ENCODE measurements at places on chromosomes 1 and 21.

- no peak for DNase-seq
Measured at GRCh38 chr1:22089787-22090186, 37.3 kb downstream of the CDC42 start.

DNA sequence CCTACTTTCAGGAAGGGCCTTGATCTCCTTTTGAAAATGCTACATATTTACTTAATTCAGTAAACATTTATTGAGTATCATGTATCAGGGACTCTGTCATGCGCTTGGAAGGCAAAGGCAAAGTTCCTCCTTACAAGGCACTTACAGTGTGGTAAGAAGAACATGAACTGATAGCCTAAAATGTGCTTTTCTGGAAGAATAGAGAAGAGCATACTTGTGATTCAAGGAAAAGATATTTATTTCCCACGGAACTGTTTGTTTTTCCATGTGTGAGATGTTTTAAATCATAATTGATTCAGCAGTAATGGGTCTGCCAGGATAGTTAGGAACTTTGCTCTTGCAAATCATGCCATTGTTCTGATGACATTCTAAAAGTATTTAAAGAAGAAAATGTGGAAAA, 110.1 kb upstream of the ZNHIT6 start:
- DNase-seq, result peak; percentile 37

DNA sequence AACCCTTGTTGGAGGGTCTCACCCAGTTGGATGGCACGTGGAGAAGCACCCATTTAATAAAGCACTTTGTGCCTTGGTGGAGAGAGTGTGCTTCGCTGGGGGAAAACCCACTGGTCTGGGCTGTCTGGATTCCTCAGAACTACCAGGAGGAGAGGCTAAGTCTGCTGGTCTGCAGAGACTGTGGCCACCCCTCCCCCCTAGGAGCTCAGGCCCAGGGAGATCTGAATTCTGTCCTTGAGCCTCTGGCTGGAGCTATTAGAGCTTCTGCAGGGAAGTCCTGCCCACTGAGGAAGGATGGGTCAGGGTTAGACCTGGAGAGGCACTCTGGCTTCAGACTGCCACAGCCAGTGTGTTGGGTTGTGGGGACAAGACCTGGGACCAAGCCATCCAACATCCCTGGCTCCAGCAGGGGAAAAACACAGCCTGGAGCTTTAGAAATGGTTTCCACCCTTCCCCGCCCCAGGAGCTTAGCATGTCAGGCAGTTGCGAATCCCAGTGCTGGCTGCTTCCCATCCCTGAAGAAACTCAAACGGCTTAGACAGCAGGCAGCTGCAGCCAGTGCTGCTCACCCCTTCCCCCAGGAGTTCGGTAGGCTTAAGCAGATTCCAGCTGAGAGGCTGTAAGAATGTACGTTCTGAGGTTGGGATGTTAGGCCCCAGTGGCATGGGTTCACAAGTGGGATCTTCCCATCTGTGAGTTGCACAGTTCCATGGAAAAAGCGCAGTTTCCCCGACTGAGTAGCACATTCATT, 288.3 kb downstream of the TGFB2 start:
- DNase-seq, result no peak

DNA sequence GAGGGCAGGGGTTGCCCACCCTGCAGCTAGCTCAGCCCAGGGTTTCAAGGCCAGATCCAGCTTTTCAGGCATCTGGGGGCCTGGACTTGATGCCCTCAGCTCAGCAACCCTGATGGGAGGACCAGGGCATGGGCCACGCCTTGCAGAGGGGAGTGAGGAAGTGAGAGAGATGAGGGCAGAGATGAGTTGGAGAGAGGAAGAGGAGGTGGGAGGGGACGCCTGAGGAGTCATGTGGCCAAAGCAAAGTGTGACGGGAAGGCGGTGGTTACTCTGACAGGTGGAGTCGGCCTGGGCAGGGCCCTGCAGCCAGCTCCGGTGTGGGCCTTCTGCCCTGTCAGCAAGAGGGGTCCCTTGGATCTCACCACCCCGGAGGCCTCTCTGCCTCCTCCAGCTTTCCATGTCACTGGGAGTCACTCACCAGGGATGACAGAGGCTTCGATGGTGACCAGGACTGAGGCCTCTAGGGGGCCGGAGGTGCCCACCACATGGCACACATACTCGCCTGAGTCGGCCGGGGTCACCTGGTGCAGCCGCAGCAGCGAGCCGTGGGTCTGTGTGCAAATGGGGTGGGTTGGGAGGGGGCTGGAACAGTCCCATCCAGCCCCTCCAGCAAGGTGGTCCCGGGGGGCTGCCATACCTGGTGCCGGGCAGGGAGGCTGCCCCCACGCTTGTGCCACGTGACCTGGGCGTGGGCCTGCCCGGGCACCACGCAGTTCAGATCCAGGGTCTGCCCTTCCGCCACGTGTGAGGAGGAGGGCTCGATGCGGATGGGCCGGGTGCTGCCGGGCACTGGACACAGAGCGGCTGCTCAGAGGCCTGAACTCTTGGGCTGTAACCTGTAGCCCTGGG, 40.4 kb downstream of the LDLRAD2 start:
- DNase-seq, result no peak

GRCh38 chr1:223417444-223417843, 24.2 kb downstream of the CCDC185 start:
- no peak for DNase-seq

- no peak for DNase-seq
Measured at GRCh38 chr1:100866901-100867206, 27.8 kb downstream of the EXTL2 start.

DNA sequence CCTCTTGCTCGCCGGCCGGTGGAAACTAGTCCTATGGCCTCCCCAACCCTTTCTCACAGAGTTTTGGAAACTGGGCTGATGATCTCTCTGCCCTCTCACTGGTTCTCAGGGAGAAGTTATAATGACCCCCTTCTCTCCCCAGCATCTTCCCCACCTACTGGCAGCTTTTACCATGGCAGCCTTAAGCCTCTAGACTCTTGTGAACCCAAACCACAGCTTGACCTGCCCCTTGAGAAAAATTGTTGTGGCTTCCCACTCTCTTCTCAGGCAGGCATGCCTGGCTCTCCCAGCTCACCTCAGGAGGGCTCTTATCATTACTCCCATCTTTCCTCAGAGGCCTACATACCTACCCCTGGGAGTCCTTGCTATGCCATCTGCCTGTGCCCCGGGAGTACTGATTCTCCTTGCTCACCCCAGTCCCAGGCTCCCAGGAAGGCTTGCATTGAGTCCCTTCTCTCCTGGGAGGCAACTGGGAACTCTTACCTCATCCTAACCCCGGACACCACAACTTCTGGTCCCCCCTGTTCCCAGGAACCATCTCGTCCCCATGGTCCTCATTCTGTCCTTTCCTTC, 1.6 kb downstream of the NSUN4 start:
- DNase-seq, result no peak

DNA sequence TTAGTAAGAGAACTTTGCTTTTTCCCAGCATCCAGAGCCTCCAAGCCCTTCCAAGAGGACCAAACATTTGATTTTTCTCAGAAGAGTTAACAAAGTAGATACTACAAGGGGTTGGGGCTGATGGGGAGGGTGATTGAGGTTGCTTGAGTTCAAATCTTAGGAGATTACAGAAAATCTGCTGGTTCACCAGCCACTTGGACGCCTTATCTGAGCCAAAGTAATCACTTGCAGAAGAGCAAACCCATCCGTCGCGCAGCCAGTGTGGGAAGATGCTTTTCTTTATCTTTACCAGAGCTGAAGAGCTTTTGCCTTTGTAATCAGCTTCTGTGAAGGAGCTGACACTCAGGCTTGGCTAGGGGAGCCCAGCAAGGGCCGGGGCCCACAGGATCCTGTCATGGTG, 91.9 kb upstream of the CTTNBP2NL start:
- DNase-seq, result no peak

DNA sequence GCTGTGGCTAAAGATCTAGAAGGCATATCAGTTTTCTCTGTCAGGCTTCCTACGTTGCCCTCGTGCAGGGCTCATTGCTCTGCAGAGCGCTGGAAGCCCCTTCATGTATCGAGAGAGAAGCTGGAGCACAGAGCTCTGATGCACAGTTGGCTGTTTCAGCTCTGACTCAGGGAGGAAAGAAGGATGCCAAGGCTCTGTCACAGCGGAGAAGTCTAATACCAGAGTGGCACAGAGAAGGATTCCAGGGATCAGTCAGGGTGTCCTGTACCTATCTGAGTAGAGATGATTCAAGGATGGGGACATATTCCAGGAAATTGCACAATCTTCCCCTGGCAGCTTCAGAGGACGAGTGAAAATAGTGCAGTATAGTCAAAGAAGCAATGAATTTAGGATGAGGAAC, 179.2 kb upstream of the FMN2 start:
- no peak for DNase-seq

- no peak for DNase-seq
Measured at GRCh38 chr1:112995890-112996289, 39.9 kb upstream of the SLC16A1 start.

GRCh38 chr1:43007377-43008114, 48.9 kb upstream of the SLC2A1 start:
- no peak for DNase-seq

DNA sequence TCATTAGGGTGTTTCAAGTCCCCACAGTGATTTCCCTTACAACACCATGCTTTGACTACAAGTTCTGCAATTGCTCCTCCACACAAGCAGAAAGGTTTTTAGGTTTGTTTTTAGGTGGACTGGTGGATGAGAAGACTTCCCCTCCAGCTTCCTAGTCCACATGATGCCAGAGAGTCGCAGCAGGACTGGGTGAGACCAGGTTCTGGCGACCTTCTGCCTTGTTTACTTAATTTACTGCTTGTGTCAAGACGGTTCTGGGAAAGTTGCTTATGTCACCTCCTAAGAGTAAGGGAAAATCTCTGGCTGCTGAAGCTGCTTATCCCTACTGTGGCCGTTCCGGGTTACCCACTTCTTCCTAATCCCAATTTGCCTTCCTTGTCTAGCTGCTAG, 76.4 kb downstream of the GLUL start:
- DNase-seq, result no peak

DNA sequence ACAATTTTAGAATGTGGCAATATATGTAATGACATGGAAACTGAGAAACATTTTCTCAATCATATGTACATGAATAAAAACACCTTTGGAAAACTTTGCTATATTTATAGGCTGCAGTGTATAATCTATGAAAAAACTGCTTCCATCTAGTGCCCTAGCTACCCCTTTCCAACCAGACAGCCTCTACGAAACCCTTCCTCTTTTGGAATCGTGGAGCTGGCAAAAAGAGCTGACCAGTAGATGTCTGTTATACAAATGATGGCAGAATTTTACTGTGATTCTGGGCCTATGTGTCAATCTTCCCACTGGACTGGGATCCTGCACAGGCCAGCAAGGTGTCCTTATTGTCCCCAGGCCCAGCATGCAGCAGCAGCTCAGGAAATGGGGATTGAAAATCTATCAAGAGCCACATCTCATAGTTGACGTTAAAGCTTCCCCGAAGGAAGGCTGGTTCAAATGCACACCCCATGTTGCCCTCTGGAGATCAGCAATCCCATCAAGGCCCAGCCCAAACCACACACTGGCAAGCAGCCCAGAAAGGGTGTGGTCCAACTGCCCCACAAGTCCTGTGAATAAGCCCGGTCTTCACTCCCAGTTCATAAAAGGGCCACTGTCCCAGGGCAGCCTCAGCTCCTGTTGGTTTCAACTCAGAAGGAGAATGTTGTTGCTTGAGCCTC, 8.8 kb upstream of the FAM20B start:
- DNase-seq, result no peak

GRCh38 chr1:44609412-44609767, 64.9 kb downstream of the TMEM53 start:
- DNase-seq, result peak; percentile 56

GRCh38 chr1:196734006-196734405, 40.6 kb upstream of the CFHR3 start:
- no peak for DNase-seq

- peak; percentile 7 for DNase-seq
Measured at GRCh38 chr1:233448109-233448689, 120.7 kb downstream of the MAP3K21 start.

DNA sequence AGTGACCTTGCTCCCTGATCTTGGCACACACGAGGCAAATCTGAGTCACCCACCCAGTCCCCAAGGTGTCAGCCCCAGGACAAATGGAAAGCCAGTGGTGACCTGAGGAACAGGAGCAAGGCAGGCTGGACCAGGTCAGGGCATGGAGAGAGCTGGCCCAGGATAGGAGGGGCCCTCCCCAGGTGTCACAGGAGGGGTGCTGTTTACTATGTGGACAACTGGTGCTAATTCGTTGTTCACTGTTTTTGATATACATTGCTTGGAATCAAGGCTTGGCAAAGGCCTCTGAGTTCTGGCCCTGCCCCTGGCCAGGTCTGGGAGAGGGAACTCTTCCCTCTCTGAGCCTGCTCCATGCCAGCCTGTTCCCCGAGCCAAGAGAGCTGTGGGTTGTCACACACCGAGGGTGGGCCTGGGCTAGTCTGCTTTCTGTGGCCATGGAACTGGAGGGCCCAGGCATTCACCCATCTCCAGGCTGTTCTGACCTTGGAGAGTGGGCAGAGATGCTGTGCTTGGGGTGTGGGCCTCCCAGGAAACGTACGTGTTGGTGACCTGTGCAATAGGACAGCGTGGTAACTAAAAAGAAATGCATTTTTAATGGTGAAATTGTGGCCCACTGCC, 41.8 kb downstream of the CRYAA start:
- DNase-seq, result no peak

- no peak for DNase-seq
Measured at GRCh38 chr1:232813760-232814159, 8.5 kb downstream of the MAP10 start.

DNA sequence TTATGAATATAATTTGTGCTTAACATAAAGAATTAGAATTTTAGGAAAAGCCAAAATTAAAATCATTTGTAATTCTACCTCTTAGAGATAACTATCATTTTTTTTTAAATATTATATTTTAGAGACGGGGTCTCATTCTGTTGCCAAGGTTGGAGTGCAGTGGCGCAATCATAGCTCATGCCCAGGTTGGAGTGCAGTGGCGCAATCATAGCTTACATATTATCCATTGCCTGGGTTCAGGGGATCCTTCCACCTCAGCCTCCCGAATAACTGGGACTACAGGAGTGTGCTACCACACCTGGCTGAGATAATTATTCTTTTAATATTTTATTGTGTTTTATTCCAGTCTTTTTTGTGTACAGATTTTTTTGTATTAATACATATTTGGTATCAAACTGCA, 8.3 kb downstream of the RASAL2 start:
- no peak for DNase-seq

DNA sequence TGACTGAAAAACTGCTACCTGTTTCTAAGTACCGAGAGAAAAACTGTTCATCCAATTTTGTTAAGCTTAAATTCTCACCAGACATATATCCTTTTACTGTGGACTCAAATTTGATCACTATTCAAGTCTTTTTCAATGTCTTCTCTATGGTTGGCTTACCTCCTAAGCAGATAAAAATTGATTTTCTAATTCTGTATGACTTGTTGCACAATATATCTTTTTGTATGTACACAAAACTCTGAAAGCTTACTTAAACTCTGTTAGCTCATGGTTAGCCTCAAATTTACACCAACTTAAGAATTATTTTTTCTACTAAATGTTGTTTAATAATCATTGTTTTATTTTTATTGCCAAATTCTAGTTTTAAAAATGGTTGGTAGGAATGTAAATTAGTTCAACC, 715.4 kb downstream of the LTN1 start:
- DNase-seq, result no peak

GRCh38 chr1:176206006-176206960, 803 bp downstream of the COP1 start:
- no peak for DNase-seq
